Stimulated activated CD8-positive, alpha-beta memory T cell treated with anti-CD3 and anti-CD28 coated beads, Interleukin-12 subunit alpha, Interleukin-12 subunit beta, amount 100 ng/mL, for 4 hours (primary cell): ENCODE measurements at places on chromosomes 13 and 19.

DNA sequence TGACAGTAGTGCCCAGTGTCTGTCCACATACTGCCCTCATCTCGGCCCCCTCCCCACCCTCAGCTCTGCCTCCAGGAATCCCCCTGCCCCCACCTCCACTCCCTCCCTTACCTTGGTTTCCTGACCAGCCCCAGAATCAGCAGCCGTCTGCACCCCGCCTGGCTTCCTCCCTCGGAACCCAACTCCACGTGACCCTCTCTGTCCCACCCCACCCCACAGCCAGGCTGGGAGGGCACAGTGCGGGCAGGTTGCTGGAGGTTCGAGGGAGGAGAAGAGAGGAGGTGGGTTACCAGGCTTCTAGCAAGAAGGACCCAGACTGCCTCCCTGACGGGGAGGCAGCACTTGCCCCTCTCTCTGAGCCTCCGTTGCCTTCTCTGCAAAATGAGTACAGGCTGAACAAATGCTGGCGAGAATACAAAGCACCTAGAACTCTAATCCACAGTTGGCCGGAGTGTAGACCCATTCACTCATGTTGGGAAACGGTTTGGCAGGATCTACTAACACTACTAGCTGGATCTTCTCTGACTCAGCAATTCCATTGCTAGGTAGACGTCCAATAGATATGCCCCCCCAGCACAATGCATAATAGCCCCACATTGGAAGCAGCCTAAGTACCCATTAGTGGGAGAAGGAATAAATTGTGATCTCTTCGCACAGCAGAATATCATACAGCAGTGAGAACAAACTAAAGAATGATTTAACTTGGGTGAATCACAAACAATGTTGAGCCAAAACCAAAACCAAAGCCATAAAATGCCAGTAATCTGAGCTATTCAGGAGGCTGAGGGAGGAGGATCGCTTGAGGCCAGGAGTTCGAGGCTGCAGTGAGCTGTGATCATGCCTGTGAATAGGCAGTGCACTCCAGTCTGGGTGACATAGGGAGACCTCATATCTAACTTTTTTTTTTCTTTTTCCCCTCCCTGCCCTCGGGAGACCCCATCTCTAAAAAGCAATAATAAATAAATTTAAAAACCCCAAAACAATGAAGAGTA is at the start of gene RASAL3:
Gene RASAL3 (minus strand): TSS at position 151 of the 992 bp plus-strand sequence. CDS start 186 bp downstream, outside the sequence.
- peak; percentile 51 for DNase-seq

DNA sequence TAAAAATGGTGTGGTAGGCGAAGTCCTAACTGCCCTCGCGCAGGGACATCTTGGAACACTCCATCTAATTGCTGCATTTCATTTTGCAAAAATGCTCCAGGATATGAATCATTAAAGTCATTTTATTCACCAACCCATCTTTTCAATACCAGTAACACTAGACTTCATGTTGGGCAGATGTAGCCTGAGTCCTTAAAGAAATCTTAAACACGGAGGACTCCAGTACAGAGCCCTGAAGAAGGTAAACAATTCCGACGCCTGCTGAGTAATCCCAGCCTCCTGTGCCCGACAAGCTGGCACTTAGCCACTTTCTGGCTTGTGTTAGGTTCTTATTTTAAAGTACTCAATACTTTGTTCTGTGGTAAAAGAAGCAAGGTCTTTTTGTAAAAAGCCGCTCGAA is 58.0 kb upstream of the IRS2 start:
- no peak for DNase-seq

- no peak for DNase-seq
These were observed 16.4 kb downstream of the ZNF574 start for GRCh38 chr19:42092350-42092749.

DNA sequence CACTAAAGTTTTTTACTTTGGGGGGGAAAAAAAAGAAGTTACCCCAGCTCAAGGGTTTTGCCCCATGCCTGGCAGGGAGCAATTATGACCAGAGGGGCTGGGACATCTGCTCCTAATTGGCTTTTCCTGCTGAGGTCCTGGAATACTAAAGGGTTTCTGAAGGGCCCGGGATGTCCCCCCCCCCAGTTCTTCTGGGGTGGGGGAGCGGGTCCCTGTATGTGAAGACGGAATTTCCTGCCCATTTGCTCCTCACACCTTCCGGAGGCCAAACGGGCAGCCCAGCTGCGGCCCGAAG is 1.1 kb upstream of the DLL3 start:
- no peak for DNase-seq

DNA sequence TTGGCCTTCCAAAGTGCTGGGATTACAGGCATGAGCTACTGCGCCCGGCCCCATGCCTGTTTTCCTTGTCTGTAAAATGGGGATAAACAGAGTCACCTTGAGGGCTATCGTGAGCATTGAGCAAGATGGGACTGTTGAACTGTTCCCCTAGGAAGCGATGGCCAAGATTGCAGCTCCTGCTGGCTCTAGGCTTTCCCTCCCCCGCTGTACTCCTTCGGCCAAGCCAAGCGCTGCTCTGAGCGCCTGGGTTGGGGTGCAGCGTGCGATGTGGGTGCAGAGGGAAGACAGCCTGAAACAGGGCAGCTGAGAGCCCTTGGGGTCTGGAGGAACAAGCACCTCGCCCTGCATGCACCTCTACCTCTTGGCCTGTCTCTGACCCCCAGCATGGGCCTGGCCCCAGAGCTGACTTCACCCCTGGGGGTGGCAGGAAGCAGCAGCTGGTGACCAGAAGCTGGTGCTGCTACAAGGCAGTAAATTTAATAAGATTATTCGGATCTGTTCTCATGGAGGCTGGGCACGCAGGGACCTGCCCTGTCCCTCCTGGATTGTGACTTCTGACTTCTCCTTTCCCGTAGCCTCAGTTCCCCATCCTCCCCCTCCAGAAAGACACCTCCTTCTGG is 5.3 kb downstream of the GNG8 start:
- DNase-seq: no peak

DNA sequence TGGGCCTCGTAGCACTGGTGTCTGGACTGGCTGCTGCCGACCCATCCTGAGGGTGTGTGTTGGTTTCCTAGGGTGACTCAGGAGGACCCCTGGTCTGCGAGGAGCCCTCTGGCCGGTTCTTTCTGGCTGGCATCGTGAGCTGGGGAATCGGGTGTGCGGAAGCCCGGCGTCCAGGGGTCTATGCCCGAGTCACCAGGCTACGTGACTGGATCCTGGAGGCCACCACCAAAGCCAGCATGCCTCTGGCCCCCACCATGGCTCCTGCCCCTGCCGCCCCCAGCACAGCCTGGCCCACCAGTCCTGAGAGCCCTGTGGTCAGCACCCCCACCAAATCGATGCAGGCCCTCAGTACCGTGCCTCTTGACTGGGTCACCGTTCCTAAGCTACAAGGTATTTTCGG is 13.8 kb downstream of the TIMM13 start:
- DNase-seq: no peak

- DNase-seq: no peak
These were observed 238.3 kb upstream of the MAB21L1 start for GRCh38 chr13:35714588-35715377.

DNA sequence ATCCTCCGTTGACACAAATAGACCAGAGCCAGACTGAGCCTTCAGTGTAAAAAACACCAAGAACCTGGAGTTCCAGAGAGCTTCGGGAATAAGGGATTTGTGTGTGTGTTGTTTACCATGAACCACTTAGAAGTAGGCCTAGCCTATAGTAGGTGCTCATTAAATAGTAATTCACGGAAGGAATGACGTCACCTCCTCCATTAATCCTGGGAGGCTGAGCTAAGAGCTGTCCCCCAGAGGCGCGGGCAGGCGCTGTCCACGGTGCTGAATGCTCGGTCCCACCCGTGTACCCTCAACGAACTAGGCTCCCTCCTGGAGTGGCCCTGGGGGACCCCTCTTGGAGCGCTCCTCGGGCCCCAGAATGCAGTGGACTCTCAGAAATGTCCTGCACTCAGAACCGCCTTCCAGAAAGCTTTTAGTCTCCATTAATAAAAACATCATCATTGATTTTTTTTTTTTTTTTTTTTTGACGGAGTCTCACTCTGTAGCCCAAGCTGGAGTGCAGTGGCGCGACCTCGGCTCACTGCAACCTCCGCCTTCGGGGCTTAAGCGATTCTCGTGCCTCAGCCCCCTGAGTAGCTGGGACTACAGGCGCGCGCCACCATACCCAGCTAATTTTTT is 6.5 kb downstream of the UNC13A start:
- no peak for DNase-seq

- DNase-seq: no peak
These were observed 60.9 kb downstream of the WDFY2 start for GRCh38 chr13:51645154-51645650.

- DNase-seq: no peak
These were observed 1.4 kb downstream of the SLC1A6 start for GRCh38 chr19:14978161-14978776.

DNA sequence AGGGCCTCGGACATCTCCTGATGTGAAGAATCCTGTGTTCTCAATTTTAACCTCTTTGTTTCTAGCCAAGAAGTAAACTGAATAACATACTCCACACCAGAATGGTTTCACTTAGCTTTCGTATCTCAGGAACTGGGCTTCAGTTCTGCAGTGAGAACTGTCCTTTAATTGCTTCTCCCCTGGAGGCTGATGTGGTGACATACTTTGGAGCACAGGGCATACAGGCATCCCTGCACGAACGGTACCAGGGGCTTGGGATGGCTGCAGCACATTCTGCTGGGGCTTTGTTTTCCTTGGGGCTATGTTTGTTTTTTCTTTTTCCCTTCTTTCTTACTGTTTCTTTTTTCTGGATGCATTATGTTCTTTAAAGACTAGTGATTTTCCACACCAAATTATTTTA is 230.5 kb downstream of the TM9SF2 start:
- no peak for DNase-seq

DNA sequence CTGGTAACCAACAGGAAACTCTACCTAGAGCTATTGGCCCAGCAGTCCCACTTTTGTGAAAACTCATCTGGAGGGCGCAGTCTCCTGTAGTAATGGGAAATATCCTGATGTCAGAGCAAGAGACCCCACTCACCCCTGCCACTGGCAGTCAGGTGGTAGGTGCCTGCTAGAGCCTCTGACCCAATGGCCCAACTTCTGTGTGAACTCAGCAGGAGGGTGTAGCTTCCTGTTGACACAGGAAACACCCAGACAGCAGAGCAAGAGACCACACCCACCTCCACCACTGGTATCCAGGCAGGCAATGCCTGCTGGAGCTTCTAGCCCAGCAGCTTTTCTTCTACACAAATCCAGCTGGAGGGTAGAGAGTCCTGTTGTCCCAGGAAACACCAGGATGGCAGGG is 1176.8 kb upstream of the PRR20A start:
- DNase-seq: no peak

GRCh38 chr13:42864952-42865767 is 83.8 kb downstream of the FAM216B start:
- no peak for DNase-seq

- DNase-seq: peak; percentile 59
These were observed at the start of gene TLE5 for GRCh38 chr19:3062165-3063105. Gene TLE5 (minus strand): TSS chr19:3062495. CDS start chr19:3062200, 295 bp downstream.

- DNase-seq: no peak
These were observed 124.3 kb upstream of the STARD13 start for GRCh38 chr13:33409673-33410510.

DNA sequence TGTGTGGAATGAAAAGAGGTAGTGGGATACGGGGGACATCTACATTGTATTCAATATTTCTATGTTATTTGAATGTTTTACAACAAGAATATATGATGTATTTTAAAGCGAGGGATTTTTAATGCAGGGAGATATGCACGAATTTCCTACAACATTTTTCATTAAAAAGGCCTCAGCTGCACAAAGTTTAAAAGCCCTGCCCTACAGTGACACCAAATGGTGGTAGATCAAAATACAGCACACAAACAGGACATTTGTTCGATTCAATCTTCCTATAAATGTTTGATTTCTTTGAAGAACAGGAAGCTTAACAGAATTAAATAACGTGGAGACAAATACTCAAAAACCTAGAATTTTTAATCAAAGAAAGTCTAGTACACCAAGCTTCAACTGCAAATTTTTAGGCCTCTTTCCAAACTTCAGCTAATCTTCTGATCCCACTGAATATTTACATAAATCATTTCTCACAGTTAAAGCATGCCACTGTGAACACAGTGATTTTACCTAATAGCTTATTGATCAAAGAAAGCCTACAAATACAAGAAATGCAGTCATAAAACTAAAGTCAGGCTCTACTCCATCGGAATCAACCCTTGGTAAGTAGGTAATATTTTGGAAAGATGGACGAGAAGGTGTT is 257.2 kb downstream of the DIAPH3 start:
- no peak for DNase-seq

- no peak for DNase-seq
These were observed 569.7 kb downstream of the PCDH9 start for GRCh38 chr13:66660468-66660813.

- DNase-seq: no peak
These were observed 7.6 kb upstream of the COMP start for GRCh38 chr19:18798384-18799352.
